ENCODE measurements at places on chromosomes 12 and 14.

DNA sequence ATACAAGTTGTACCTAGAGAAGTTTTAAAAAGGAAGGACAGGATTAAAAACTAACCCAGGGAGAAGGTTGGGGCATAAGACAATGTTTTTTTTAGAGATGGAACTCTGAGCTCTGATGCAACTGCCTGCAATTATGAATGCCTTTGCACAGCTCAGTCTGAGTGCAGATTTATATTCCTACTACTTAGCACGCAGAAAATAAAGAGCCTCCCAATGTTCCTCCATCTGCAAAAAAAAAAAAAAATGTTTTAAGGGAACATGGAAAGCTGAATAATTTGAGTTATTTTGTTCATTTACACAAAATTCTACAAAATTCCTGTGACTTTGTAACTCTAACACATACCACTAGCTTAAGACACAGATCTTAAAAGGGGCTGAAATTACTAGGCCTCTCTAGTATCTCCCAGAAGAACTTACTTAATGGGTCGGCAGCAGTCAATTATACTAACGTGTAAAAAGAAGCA is 15.7 kb downstream of the CLIP1 start:
- no peak overlapping the region for H3K27ac ChIP-seq
- H3K4me3 ChIP-seq, result no peak overlapping the region
- no peaks in the 10 kb centered on the region for H3K27me3 ChIP-seq
- H3K4me1 ChIP-seq, result peaks cover 3% of the 10 kb centered on the region

DNA sequence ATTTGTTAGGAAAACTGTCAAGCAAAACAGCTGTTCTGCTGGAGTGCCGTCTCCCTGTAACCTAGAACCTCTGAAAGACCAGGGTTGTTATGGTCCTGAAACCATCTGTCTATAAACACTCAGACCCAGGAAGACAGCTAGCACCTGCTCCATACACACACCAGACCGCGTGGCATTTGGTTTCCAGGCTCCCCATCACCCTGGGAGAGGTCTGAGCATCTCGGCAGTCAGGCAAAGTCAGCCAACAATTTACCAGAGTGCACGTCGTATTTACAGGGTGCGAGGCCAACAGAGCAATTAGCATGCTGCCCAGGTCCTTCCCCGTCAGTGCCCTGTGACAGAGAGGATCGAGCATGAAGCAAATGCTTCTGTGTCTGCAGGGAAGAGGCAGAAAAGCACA is 272.5 kb downstream of the SLC15A4 start:
- H3K27me3 ChIP-seq, result no peaks in the 10 kb centered on the region
- H3K4me3 ChIP-seq, result no peak overlapping the region
- H3K36me3 ChIP-seq, result no peaks in the 10 kb centered on the region
- DNase-seq, result no peak

DNA sequence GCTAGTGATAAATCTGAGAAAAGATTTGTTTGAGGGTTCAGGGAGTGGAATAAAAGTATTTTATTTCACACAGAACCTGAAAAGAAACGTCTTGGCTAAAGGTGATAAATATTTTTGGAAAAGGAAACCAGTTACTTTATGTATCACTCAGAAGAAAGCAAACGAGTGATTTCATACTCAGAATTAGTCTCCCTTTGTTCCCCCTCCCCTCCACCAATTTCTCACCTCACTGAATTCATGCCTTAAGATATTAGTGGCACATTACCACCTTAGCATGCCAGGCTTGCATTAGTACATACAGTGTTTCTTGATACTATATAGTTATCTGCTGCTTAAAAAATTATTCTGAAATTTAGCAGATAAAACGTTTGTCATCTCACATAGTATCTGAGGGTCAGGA is 28.2 kb downstream of the G2E3 start:
- H3K4me3 ChIP-seq, result no peak overlapping the region
- H3K4me1 ChIP-seq, result no peaks in the 10 kb centered on the region
- no peak overlapping the region for H3K27ac ChIP-seq
- no peak for DNase-seq
- H3K27me3 ChIP-seq, result no peaks in the 10 kb centered on the region

- no peak for DNase-seq
- H3K27ac ChIP-seq, result no peak overlapping the region
- no peaks in the 10 kb centered on the region for H3K27me3 ChIP-seq
- no peak overlapping the region for H3K4me3 ChIP-seq
- no peaks in the 10 kb centered on the region for H3K4me1 ChIP-seq
Measured at GRCh38 chr14:72941286-72941985, 15.2 kb downstream of the DCAF4 start.

DNA sequence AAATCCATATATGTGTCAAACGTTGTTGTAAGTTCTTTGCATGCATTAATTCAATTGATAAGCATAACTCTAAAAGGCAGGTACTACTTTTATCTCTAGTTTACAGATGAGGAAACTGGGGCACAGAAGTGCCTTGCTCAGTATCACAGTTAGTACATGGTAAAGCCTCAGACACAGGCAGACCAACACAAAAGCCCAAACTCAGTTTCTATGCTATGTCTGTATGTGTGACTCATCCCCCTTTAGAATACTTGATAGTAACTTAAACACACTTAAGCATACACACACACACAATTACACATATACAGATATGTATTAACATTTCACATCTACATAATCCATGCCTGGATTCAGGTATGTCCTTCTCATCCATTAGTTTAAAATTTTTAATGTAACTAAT is 88.0 kb downstream of the EPS8 start:
- H3K27ac ChIP-seq, result no peak overlapping the region
- no peaks in the 10 kb centered on the region for H3K36me3 ChIP-seq
- no peak for DNase-seq

- no peaks in the 10 kb centered on the region for H3K27me3 ChIP-seq
- H3K36me3 ChIP-seq, result no peaks in the 10 kb centered on the region
- no peak overlapping the region for H3K4me3 ChIP-seq
- no peaks in the 10 kb centered on the region for H3K4me1 ChIP-seq
- no peak overlapping the region for H3K27ac ChIP-seq
Measured at GRCh38 chr12:30448038-30448437, 247.6 kb downstream of the IPO8 start.

Measured in trophoblast cell (in vitro differentiated cells and primary cell).